ENCODE measurements at places on chromosomes 3 and 15. TPM values are rescaled to one million over a fixed set of nuclear protein-coding genes. Genes with fewer than 3 reads are reported as not detected.
A peak's percentile ranks its signal among the peaks of the same experiment; 100 is the strongest.

The CFAP100 gene
- total RNA-seq: not detected

The CKMT1A gene
- 0.32 TPM for total RNA-seq

The GPR15 gene
- total RNA-seq: not detected

The ACP3 gene
- total RNA-seq: 1.0 TPM

The HIGD2B gene
- not detected for total RNA-seq

The PRSS50 gene
- total RNA-seq: 0.36 TPM

DNA sequence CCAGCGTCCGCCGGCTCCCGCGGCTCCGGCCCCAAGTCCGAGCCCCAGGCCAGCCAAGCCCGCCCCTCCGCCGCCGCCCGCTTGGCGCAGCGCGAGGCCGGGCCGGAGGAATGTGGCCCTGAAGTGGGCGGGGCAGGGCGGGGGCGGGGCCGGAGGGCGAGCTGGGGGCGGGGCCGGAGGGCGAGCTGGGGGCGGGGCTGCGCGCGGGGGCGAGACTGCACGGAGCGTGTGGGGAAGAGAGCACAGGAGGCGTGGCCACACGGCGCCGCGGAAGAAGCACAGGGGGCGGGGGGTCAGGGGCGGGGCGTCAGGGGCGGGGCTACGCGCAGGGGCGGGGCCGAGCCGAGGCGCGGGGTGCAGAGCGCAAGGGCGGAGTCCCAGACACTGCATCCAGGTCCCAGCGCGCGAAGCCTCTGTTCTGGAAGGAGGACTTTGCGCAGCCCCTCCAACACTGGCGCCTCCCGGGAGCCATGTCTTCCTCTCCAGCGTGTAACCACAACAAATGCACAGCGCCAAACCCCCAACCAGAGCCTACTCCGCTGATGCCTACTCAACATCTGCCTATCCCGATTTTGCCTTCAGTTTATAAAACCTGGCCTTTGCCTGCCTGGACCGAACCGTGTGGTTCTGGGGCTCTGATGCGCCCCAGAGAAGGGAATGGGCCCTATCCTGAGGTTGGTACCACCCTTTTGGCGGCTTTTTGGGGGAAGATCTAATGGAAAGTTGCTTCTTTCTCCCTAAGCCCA, 105.5 kb downstream of the IQSEC1 start:
- DNase-seq: peak; percentile 94

- DNase-seq: no peak
These were observed 91.7 kb downstream of the FRMD4B start for GRCh38 chr3:69294014-69294766.

- DNase-seq: no peak
These were observed 131.5 kb upstream of the PLXNA1 start for GRCh38 chr3:126851382-126851781.

DNA sequence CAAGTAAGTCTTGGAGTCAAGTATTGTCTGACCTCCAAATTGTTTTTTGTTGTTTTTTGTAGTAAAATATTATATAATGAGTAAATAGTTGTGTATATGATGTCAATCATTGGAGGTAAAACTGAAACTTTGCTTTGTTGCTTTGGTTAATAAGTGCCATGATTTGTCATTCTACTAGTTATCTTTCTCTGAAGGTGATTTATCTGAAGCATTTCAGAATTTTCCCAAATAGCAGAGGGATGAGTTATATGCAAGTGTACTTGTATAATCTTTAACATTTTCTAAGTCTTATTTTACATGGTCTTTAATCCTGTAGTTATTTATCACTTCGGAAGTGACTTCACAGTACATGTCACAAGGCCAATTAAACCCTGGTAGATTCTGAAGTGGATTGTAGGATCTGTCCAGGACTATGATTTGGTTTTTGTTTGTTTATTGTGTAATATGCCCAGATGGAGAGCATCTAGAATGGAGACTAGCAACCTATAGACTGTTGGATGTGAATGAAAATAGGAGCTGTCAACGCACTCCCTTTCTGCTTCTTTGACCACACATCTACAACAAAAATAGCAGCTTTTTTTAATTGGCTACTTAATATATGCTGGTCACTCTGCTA, 93.1 kb upstream of the SAMMSON start:
- no peak for DNase-seq

GRCh38 chr3:130849091-130849552, 44.8 kb upstream of the ATP2C1 start:
- peak; percentile 33 for DNase-seq

DNA sequence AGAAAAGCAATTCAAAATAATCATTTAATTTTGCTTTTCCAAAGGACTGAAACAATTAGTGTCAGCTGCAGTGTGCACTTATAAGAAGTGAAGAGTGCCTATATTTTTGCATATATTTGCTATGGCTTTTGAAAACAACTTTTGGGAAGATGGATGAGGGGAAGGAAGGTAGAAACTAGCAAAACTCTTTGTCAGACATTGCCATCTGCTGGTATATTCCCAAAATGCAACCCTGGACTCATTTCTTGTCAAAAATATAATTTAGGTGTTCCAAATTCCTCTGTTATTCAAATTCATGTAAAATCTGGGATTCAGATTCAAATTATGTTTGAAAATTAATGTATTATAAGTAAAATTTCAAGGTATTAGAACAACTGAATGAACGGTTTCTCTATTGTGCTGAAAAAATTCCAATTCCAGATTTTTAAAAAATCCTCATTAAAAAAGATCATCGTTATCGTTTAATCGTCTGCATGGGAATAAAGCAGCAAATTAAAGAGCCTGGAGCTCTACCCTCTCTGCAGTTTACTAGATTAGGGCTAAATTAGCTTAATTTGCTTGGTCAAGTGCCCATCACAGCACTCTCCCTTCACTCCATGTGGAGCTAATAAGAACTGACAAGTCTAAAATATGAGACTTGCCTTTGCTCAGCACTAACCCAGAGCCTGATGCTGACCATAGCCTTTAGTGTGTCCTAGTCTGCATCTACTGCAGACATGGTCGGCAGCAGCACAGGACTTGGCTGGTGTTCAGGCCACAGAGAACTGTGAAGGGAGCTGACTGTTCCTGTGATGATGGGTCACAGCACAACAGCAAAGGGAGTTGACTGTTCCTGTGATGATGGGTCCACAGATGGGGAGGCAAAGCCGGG, 67.9 kb upstream of the MITF start:
- peak; percentile 51 for DNase-seq

GRCh38 chr15:37820380-37821128, 113.9 kb upstream of the TMCO5A start:
- DNase-seq: no peak

- no peak for DNase-seq
These were observed 21.3 kb downstream of the GRK7 start for GRCh38 chr3:141784531-141784930.

- no peak for DNase-seq
These were observed 4.8 kb upstream of the BCL6 start for GRCh38 chr3:187750006-187750512.

DNA sequence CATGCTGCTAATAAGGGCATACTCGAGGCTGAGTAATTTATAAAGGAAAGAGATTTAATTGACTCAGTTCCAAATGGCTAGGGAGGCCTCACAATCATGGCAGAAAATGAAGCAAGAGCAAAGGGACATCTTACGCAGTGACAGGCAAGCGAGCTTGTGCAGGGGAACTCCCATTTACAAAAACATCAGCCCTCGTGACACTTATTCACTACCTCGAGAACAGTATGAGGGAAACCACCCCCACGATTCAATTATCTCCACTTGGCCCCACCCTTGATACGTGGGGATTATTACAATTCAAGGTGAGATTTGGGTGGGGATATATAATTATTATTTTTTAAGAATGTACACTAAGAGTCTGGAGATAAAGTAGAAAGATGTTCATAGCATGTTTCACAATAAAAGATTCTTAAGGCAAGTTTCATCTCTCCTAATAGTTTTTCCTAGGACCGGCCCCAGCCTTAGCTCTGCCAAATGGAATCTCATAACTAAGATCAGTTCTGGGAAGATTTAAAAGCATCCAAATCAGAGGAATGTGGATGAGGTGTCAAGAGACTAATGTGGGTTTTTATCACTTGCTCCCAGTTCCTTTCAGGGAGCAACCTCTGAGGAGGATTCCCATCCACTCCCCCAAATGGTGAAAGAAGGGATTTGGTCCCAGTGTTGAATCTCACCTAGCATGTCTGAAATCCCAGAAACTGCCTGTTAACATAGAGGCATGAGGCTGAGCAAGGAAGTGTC, 221.0 kb downstream of the ZMAT3 start:
- no peak for DNase-seq

GRCh38 chr15:51189669-51190385, 95.1 kb upstream of the TNFAIP8L3 start:
- DNase-seq: no peak

GRCh38 chr3:57086201-57086600, 25.7 kb downstream of the SPATA12 start:
- DNase-seq: no peak

DNA sequence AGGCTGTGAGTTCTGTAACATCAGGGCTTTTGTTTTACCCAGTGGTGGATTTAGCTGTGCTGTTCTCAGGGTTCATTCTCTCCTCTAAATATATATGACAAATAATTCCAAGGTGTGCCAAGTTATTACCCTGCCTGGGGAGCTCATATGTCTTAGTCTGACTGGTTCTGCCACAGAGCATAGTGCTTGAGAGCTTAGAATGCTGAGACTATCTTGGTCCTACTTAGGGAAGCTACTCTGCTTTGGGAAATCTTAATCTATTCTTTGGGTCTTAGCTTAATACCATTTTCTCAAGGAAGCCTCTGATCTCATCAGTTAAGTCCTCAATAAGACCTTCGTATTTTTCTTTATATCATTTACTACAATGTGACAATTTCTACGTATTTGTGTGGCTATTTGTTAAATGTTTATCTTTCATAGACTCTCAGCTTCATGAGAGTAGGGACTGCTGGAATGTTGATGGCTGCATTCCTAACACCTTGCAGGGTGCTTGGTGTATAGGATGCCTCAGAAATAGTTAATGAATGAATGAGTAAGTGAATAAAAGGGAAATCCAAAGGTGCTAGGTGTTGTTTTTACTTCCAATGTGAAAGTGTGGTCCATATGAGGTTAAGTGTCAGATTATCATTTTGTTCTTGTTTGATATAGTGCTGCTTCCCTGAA, 1.8 kb downstream of the OTOL1 start:
- no peak for DNase-seq

- DNase-seq: no peak
These were observed 16.6 kb upstream of the EHHADH start for GRCh38 chr3:185270262-185270955.

- no peak for DNase-seq
These were observed 62.7 kb downstream of the MEF2A start for GRCh38 chr15:99628374-99629001.

GRCh38 chr3:141644931-141645330, 93.2 kb upstream of the RNF7 start:
- DNase-seq: peak; percentile 84

DNA sequence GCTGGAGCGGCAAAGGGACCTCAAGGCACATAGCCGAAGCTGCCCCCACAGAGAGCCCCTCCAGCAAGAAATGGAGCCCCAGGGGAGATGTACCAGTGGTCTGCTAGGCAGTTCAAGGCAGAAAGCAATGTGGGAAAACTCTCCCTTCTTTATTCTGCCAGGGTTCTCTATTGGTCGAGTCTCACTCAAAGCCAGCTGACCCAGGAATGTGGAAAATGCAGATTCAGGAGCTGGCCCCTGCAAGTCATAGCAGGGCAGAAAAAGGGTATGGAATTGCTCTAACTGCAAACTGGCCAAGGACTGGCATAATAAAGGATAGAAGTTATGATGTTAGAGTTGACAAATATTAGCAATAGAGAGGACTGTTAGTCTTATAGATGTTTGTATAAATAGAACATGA, 4.0 kb upstream of the TOPAZ1 start:
- DNase-seq: no peak

DNA sequence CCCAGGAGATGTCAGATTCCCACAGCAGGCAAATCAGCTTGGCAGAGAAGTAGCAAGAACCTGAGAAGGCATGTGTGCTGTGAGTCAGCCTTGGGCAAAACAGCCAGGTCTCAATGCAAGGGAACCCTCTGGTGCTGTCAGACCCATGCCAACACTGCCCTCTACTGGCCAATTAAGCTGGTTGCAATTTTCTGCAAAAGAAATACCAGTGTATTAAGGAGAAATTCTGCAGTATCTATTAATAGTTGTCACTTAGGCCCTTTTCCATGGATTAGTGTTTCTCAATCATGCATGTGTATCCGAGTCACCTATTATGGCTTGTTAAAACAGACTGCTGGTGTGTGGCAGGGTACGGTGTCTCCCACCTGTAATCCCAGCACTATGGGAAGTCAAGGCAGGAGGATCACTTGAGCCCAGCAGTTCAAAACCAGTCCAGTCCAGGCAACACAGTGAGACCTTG, 26.2 kb downstream of the MAP4 start:
- peak; percentile 42 for DNase-seq

DNA sequence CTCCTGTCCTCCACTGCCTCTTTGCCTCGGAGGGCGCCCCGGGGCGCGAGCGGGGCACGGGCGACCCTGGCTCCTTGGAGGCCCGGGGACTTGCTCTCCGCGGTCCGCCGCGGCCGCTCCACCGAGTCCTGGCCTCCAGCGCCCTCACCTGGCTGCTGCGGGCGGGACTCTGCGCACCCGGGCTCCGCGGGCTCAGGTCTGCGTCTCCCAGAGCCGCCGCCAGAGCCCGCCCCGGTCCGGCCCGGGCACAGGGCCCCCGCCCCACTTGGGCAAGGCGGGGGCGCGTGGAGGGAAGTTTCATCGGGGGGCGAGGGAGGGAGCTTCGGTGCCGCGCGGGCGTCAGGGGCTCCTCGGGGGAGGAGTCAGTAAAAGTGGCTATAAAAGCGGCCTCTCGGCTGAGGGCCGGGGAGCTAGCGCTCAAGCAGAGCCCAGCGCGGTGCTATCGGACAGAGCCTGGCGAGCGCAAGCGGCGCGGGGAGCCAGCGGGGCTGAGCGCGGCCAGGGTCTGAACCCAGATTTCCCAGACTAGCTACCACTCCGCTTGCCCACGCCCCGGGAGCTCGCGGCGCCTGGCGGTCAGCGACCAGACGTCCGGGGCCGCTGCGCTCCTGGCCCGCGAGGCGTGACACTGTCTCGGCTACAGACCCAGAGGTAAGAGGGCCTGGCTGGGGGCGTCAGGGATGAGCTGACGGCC, at the start of gene CEMIP:
CEMIP (plus strand) TSS at position 407 of the 694 bp plus-strand sequence. CDS start 94,510 bp downstream, outside the sequence.
- peak; percentile 49 for DNase-seq

- DNase-seq: no peak
These were observed 33.8 kb downstream of the MFSD1 start for GRCh38 chr3:158835631-158836030.

DNA sequence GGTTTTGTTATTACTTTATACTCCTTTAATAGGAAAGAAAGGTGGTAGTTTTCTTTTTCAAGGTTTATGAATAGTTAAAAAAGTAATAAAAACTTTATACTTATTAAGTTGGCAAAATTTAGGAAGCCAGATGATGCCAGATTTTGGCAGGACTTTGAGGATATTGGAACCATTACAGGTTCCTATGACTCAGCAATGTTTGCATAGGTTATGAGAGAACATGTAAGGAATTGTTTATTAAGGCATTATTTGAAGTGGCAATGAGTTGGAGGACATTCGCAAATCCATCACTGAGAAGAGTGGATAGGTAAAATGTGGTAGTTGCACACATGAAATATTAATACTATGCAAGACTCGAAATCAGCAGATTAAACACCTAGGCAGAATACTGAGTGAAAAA, 29.9 kb downstream of the CDAN1 start:
- DNase-seq: no peak

DNA sequence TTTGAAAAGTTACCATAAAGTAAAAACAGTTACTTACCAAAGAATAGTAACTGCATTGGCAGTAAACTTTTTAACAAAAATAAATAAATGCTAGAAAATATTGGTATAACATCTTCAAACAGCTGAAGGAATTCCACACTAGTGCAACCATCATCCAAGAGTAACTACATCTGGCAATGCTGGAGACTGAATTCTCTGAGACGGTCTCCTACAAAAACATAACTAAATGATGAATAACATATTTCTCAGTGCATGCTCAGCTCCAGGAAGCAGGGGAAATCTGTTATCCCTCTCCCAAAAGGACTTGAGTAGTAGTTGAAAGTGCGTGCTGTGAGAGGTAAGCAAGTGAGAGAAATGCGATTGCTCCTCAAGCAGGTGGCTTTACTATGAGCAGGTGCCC, 526.8 kb upstream of the CCDC54 start:
- no peak for DNase-seq
